ENCODE measurements at places on chromosomes 2 and 18. TPM values are rescaled to one million over a fixed set of nuclear protein-coding genes. Genes with fewer than 3 reads are reported as not detected.

The HOXD13 gene
- not detected for total RNA-seq

The RAB1A gene
- total RNA-seq: 88.6 TPM

The RGPD3 gene
- total RNA-seq: 0.29 TPM

The STARD6 gene
- total RNA-seq: 1.9 TPM

The CTLA4 gene
- total RNA-seq: not detected

The SCN1A gene
- not detected for total RNA-seq

The D2HGDH gene
- 13.9 TPM for total RNA-seq

The CNOT9 gene
- 71.0 TPM for total RNA-seq

The OLA1 gene
- 104 TPM for total RNA-seq

The SPP2 gene
- not detected for total RNA-seq

The CXCR2 gene
- not detected for total RNA-seq

The MALT1 gene
- 47.7 TPM for total RNA-seq

The LBX2 gene
- 1.3 TPM for total RNA-seq

The ST8SIA3 gene
- total RNA-seq: not detected
